ENCODE measurements at places on chromosomes 6 and 20.
A peak's percentile ranks its signal among the peaks of the same experiment; 100 is the strongest.

DNA sequence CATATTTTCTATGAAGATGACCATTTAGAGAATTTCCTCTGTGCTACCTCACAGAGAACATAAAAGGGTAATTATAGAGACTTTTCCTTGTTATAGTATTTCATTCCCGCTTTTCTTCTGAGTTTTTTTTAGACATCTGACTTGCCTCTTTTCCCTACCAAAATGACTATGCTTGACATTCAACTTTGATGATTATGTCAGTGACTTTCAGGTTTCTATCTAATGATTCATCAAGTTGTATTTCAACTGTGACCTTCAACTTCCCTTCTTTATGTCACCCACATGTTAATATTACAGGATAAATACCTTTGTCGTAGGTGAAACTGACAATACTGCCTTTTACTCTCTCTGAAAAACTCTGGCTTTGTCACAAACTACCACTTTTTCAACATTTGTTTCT is 95.3 kb downstream of the MLIP start:
- DNase-seq = peak; percentile 18

DNA sequence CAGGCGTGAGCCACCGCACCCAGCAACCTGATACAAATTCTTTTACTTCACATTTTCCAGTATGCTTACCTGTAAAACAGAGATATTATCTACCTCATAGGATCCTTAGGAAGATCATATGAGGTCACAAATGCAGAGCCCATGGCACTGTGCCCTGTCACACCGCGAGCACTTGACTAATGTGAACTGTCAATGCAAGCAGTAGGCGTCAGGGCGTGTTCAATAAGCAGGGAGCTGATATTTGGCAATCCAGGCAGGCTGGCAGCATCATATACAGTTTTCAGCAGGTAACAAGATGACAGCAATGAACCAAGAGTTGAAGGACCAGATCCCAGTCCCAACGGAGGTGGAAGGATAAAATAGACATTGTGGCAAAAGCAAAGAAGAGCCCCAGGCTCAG is 14.6 kb upstream of the ARID1B start:
- no peak for DNase-seq

DNA sequence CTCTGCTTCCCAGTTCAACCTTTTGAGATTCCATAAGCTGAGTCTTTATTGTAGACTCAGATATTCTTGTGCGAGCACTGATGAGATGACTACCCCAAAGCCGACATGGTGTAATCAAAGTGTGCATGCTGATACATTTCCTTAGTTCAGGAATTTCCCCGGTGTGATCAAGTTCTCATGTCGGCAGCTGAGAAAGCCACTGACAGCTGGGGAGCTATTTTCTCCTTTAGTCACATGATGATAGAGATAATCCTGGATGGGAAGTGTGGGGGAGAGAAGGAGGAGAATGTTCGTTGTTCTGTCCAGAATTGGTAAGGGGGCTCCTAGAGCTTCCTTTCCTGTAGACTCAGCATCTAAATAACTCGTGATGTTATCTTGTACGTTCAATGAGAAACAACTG is 7.7 kb upstream of the CAP2 start:
- DNase-seq = no peak

- no peak for DNase-seq
Measured at GRCh38 chr20:44470327-44470726, 5.3 kb upstream of the TTPAL start.

- DNase-seq = no peak
Measured at GRCh38 chr6:81552644-81553043, 199.8 kb downstream of the TENT5A start.

DNA sequence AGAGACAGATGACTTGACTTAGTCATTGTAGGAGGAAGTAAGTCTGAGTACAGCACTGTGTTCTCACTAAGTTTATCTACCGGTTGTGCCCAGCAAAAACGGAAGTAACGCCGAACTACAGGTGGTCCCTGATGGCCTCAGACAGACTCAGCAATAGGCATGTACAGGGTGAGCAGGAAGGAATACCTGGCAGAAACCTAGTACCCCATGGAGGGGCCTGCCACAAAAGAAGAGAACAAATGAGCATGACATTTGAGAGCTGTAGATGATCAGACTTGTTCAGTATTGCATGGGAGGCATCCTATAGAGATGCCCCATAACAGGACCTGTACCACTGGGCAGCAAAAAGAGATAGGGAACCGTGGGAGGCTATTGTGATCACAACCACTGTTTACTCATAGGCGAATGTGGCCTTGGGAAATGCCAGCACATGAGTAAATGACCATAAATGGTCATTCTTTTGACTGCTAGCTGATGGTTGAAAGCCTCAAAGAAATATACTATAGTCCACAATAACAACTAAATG is 106.4 kb upstream of the TAB2 start:
- no peak for DNase-seq

GRCh38 chr6:140039364-140039763 is 664.9 kb upstream of the CITED2 start:
- no peak for DNase-seq
